ENCODE measurements at places on chromosomes 6 and 20.

DNA sequence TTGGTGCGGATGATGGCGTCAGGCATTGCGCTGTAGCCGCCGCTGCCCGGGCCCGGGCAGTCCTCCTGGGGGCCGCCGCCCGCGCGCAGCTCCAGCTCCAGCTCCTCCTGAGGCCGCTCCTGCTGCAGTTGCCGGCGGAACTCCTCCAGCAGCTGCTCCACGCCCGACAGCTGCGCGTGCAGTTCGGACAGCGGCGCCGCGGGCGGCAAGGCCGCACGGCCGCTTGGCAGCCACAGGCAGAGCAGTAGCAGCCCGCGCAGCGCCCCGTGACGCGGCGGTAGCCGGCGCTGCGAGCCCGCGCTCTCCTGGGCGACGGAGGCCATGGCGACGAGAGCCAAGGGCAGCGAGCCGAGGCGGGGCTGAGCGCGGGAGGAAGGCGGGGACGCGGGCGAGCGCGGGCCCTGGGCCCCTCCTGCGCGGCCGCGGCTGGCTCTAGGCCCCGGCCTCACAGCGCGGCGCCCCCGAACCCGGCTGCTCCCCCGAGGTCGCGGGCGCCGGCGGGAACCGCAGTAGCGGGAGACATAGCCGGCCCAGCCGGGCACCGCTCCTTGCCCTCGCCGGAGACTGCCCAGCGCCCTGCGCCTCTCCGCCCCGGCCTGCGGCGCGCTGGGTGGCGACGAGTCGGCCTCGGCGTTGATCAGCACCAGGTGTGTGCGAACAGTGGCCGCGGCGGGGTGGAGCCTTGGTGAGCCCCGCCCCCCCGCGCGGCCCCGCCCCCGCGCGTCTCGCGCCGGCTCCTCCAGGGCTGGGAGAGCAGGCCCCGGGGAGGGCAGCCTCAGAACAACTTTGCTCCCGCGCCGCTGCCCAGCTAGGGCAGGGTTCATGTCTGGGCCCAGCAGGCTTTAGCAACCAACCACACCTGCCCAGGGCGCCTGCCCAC lies at the start of gene LRP11:
LRP11 (minus strand) TSS at position 662 of the 880 bp plus-strand sequence; CDS start at position 323, 339 bp downstream.
- DNase-seq: peak; percentile 74

GRCh38 chr6:3878048-3878666 lies 29.0 kb downstream of the FAM50B start:
- DNase-seq: no peak

- DNase-seq: no peak
Observed at GRCh38 chr6:48401016-48401415, 290.0 kb upstream of the PTCHD4 start.

DNA sequence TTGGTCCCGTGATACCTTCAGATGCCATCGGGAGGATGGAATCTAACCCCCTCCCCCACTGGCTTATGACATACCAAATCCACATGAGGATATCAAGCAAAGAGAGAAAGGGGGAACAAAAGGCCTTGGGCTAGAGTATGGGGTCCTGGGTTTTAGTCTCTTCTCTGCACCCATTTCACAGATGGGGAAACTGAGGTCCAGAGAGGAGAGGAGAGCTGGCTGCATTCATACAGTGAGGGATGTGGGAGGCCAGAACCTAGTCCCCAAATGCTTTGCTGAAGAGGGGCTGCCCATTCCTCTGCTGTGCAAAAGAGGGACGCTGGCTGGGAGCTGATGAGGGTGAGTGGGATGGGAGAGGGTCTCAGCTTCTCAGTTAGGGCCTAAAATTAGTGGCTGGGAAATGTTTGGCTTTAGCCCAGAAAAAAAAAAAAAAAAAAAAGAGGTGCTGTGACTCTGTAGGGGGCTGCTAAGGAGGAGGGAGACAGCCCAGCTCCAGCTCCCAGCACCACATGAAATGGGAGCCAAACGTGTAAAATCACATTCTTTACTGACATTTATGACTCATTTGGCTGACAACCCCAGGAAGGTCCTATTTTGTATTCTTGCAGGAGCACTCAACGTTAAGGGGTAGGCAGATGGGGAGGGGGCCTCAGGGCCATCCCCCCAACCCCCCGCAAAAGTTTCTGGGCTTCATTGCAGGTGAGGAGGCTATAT lies 11.9 kb downstream of the XKR7 start:
- peak; percentile 17 for DNase-seq

DNA sequence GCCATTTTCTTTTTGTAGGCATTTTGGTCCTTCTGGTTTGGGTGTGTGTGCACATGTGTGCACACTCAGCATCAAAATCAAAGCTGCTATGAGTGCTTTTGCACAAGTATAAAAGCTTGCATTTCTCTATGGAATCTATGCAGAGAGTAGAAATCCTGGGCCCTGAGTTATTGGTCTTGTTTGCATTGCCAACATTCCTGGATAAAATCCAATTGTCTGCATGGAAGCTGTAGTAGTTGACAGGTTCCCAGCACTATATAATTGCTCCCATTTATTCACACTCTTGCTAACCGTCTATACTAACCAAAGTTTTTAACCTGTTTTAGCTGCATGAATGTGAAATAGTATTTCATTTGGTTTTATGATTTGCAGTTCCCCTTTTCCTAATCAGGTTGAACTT lies 277.0 kb downstream of the FOXA2 start:
- DNase-seq: no peak

DNA sequence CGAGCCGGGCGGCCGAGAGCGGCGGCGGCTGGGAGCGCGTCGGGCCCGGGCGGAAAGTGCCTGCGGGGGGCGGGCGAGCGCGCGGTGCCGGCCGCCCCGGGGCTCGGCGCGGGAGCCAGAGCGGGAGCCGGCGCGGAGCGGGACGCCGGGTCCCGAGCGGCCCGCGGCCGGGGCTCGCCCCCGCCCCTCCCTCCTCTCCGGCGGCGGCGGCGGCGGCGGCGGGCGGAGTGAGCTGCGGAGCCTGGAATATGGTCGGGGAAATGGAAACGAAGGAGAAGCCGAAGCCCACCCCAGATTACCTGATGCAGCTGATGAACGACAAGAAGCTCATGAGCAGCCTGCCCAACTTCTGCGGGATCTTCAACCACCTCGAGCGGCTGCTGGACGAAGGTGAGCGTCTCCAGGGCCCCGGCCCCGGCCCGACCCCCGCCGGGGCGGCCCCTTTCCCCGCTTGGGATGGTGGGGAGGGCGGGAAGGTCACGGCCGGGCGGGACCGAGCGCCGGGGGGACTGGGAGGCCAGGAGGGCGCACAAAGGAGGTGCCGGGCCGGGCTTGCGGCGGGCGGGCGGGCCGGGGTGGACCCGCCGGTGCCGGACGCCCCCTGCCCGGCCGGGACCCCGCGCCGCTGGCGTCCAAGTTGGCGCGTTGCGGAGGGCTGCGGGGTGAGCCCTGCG lies 565 bp downstream of the QKI start:
- DNase-seq: no peak

DNA sequence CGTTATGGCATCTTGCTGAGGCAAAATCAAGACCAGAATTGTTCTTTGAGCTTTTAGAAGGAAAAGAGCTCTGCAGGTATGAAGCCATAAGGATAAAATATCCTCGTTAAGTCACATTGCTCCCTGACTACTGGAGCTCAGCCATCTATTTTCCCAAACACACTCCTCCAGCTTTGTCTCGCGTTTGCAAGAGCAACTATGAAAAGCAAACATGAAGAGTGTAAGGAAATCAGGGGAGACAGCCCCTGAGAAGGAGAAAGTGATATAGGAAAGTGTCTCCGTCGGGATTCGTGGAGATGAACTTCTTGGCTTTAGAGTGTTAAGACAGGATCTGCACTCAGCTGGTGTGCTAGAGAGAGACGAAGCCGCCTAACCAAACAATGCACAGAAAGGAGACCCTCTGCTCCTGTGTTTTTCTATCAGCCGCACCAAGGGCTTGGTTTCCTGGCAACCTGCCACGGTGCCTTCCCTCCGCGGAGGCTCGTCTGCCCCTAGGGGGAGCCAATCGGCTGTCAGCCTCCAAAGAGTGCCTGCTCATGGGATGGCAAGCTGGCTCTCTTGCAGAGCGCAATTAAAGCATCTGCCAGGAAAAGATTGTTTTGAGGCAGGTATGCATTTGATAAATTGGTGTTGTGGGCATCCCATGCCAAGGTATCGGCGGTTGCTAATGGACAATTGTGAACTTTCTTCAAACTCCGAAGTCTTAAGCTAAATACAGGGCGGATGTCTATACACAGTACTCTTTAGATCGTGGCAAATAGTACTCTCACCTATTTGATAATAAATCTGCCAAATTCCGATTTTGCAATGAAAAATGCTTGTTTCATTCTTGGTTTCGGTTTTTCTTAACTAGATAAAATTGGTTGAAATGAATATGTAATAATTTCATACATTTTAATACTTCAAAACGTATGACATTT lies 603.2 kb downstream of the RNF144B start:
- DNase-seq: no peak

DNA sequence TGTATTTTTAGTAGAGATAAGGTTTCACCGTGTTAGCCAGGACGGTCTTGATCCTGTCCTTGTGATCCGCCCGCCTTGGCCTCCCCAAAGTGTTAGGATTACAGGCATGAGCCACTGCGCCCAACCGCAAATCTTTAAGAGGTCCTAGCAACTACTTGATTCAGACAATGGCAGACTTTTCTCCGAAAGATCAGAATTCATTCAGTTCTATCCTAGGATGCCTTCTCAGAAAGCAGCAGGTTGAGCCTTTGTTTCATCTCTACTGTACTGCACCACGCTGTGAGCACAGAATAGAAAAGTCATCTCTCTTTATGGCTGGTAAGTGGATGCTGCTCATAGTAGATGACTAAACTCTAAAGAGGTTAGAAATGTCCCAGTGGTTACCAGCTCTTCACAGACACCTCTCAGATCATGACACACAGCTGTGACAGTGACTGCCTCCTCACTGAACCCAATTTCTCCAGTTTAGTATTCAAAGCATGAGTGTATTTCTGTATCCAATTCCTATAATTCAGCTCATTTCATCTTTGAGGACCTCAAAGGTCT lies 6.0 kb upstream of the HSF2 start:
- DNase-seq: no peak

GRCh38 chr6:89792881-89793280 lies 26.7 kb downstream of the MDN1 start:
- DNase-seq: peak; percentile 11

DNA sequence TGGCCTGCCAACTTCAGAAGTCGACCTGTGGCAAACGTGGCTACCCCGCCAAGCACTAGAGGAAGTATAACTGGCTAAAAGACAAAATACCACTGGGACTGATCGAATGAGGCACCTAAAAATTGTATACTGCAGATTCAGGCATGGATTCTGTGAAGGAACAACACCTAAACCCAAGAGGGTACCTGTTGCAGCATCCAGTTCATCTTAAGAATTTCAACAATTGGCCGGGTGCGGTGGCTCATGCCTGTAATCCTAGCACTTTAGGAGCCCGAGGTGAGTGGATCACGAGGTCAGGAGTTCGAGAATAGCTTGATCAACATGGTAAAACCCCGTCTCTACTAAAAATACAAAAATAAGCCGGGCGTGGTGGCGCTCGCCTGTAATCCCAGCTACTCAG lies 27.2 kb upstream of the SPAG4 start:
- DNase-seq: no peak

DNA sequence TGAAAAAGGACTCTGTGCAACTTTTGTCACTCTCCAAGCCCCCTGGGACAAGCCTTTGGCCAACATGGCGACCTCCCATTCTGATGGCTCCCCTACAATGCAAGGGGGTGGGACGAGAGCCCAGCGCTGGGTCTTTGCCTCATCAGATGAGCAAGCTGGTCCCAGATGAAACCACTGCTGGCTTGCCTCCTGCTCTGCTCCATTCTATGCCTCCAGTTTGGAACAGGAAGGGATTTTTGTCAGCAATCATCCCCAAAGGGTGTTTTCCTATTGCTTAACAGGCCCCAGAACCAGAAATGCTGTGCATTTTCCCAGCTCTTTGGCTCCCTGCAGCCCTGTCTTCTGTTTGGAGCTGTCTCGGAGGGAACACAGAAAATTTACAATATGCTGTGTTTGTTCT lies 412.7 kb downstream of the MAFB start:
- no peak for DNase-seq

DNA sequence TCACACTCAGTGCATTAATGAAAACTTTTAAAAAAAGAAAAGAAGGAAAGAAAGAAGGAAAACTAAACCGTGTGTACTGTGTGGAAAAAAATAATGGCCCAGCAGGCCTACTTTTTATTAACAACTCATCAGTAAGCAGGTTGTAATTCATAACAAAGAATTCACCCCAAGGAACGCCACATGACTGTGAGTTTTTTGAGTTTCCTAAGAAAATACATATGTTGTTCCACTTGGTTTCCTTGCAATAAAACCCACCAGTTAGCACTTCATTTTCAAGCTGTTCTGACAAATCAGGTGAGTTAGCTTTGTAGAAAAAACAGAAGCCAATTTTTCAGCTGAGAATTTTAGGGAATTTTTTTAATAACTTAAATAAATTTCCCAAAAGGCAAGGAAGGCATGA lies 259.3 kb upstream of the TBX18 start:
- DNase-seq: no peak

DNA sequence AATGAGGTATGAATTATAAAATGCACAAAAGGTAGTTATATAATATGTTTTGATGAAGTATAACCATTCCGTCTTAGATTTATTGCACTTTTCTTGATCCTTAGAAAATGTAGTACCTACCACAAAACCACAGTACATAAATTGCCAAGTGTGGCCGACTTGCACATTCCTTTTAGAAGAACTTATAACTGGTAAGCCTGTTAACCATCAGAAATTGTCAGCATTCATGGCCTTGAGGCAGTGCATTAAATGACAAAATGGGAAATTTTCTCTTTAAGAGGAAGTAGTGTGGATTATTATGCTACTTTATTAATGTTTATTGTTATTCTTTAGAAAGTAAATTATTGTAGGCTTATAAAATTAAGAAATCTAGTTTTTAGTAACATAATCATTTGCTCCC lies 29.6 kb downstream of the TAB2 start:
- no peak for DNase-seq

- DNase-seq: peak; percentile 31
Observed at GRCh38 chr20:36929290-36929689, 22.2 kb downstream of the SAMHD1 start.

DNA sequence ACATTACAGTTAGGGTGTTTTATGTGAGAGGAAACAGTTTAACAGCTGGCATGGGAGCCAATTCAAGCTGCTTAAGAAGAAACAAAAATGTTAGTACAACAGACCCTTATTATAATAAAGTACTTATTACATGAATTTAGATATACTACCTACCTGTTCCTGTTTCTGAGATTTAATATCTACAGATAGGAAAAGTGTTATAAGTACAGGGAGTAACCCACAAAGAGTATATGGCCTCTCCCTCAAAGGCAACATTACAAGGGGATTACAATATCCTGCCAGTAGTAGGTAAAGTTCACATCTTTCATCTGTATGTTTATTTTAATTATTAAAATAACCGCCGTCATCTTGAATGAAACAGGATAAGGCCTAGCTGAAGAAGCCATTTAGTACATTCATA lies 1.8 kb upstream of the ME1 start:
- no peak for DNase-seq
